Stimulated activated CD8-positive, alpha-beta memory T cell treated with anti-CD3 and anti-CD28 coated beads, Interleukin-2, amount 100 ng/mL, for 48 hours (primary cell): ENCODE measurements at places on chromosomes 6 and 20.

- DNase-seq: no peak
Observed at GRCh38 chr6:152089992-152090391, 282.5 kb downstream of the ESR1 start.

DNA sequence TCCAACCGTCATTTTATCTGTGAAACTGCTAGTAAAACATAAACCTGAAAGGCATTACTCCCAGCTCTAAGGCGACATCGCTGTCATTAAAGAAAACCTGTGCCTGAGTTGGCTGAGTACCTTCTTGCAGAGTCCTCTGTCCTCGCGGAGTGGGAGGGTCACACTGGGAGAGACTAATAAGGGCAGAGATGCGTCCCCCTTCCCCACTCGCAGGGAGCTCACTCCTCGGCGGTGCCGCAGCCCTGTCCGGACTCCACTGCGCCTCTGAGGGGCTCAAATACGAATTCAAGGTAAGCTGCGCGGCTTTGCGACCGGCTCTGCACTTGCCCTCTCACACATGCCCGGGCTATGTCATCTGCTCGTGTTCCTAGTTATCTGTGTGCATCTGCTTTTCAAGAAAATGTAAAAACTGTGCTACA, at the start of gene COL19A1:
Gene COL19A1 (plus strand): TSS at position 206 of the 419 bp plus-strand sequence. CDS start 13,012 bp downstream, outside the sequence.
- DNase-seq: peak; percentile 4

- DNase-seq: no peak
Observed at GRCh38 chr20:3245156-3245555, 6.2 kb upstream of the SLC4A11 start.

DNA sequence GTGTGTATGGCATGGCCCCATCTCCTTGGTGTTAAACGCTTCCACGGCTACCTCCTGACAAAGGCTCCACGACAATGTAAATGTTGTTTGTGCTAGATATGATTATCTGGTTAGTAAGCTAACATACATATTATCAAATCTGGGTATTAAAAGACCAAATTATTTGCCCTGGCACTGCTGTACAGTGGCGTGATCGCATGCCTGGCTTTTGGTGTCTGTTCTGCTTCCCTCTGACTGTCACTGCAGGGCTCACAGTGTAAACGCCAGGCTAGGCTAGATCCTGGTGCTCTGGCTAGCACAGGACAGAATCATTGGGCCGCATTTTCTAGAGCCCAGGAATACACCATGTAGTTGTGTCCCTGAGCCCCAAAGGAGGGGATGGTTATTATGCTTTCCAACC, 38.7 kb downstream of the CD164 start:
- no peak for DNase-seq

DNA sequence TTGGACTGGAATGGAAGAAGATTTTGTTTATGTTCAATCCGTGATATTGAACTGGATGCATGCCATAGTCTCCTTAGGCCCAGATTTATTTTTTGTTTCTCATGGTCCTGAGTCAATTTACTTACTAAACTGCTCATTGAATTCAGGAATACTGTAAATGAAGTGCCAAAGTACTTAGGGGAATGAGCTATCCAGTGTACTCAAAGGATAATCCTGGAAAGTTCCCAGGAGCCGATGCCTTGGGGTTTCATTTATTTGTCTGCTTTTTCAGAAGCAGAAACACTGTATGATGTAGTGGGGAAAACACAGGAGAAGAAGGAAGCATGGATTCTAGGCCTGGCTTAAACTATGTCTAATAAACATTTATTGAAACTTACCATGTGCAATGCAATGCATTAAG, 56.1 kb upstream of the THEMIS start:
- DNase-seq: no peak

GRCh38 chr6:42025845-42026243, 24.5 kb upstream of the TAF8 start:
- DNase-seq: no peak

GRCh38 chr20:57966620-57967019, 256.8 kb upstream of the PMEPA1 start:
- DNase-seq: no peak

DNA sequence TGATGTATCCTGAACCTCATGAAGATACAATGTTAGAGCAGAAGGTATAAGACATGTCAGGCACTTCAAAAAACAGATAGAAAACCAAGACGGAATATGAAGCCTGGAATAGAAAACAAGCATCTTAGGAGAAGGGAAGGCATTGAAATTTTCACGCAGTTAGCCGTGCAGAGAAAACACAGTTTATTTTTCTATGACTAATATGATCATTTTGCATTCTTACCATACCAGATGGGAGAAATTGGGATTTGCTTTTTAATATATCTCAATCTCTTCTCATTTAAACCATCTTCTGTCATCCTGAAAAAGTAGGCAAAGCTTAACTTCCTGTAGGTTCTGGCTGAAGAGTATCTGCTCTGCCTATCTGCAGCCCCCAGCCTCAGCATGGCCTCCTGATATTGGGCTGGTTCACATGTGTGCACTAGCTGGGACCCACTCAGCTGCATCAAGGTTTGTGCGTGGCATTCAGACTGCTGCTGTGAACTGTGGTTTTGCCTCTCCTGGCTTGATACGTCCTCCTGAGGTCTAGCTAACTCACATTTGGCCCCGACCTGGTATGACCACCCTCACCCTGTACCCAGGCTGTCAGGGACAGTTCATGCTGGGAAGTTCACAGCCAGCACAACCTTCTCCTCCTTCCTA, 392.5 kb upstream of the SASH1 start:
- no peak for DNase-seq

DNA sequence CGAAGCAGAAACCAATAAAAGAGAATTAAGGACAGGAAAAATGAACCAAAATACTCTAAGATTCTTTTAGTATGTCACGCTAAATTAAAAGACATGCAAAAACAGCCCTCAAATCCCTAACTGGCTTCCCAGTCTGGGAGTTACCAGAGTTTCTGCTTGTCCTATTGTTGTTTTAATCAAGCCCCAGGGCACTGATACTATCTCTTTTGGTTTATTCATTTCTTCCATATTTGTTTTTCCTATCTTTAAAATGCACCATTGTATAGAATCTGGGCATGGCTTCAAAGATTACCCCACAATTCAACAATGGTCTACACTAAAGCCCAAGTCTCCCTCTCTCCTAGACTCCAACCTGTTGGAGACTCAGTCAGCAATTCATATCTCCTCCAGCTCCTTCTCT, 169.1 kb downstream of the MYLK4 start:
- DNase-seq: no peak

- no peak for DNase-seq
Observed at GRCh38 chr6:17885889-17886576, 101.4 kb downstream of the KIF13A start.

GRCh38 chr6:135328136-135328535, 147.0 kb downstream of the MYB start:
- DNase-seq: no peak

DNA sequence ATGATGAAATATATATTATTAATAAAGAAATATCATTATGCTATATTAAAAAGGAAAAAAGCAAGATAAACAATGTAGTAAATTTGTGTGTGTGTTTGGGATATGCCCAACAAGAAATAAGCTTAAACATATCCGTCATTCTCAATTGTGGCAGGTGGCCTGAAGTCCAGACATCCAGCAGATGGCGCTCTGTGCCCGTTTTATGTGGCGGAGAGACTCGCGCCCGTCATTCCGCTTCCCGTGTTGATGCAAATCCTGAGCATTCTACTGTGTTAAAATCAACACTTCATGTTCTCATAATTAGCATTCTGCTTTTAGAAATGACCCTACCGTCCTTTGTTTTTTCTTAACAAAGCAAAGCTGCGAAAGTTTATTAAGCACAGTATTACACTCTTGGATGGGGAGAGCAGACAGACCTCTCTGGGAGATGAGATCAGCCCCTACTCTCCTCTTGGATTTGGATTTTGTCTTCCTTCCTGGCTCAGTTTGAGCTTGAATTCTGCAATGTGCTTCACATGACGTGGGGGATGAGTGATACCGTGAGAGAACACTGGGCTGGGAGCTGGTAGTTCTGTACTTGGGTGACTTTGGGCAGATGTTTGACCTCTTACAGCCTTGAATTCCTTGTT, 125.8 kb downstream of the MCHR2 start:
- DNase-seq: peak; percentile 54

DNA sequence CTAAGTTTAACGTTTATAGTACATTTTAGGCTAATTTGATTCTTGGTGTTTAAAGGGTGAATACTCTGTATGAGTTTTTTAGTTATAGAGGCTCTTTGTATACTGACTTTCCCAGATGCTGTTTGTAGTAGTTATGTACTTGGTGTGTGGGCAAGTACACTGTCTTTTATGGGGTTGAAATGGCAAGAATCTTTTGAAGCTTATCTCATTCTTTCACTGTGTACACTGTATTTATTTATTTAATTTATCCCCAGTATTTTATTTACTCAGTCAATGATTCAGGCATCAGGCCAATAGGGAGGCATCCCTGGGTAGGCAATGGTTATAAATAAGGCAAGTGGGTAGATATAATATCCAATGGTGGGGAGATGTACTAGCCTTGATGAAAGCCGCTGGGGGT, 277.0 kb upstream of the PTCHD4 start:
- no peak for DNase-seq

- no peak for DNase-seq
Observed at GRCh38 chr6:127146932-127147331, 28.5 kb downstream of the RSPO3 start.

DNA sequence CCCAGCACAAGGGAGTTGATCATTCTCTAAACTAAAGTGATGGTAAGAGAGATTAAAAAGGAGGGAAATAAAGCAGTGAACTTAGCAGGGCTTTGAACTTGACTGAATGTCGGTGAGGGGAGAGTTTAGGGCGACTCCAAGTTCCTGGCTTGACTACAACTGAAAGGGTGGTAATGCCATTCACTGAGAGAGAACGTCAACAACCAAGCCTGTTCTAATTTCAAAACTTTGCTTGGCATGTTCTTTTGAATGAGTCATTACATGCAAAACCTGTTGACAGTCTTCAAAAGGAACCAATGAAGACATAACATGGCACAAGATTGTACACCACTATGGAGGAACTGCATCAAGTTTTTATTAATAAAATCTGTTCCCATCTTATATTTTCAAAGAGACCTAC, 10.3 kb upstream of the MYB start:
- no peak for DNase-seq

- no peak for DNase-seq
Observed at GRCh38 chr6:122008101-122008999, 391.1 kb upstream of the HSF2 start.

DNA sequence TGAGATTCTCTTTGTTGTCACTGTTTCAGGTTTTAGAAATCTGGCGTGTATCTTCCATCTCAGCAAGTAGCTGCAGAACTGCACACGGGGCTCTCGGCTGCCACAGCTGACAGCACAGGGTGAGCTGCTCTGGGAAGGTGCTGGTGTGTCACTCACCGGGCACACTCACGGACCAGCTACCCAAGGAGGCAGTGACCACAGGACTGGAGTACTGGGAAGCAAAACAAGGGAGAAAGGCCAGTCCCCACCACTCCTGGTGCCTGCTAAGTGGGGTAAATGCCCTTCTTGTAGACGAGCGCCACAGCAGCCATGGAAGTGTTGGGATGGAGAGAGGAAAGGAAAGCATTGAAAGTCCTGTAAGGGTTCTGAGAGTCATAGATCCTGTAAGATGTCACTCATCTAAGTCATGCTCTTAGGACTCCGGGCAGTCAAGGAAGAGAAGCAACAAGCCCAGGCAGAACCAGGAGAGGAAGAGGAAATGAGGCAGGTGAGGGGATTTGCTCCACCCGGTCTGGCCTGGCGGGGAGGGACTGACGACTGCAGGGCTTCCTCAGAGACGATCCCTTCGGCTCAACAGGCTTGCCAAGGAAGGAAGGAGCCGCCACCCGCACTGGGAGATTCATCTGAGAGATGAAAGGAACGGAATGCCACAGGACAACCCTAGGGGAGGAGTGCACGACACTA, 48.1 kb downstream of the PRDM1 start:
- no peak for DNase-seq

DNA sequence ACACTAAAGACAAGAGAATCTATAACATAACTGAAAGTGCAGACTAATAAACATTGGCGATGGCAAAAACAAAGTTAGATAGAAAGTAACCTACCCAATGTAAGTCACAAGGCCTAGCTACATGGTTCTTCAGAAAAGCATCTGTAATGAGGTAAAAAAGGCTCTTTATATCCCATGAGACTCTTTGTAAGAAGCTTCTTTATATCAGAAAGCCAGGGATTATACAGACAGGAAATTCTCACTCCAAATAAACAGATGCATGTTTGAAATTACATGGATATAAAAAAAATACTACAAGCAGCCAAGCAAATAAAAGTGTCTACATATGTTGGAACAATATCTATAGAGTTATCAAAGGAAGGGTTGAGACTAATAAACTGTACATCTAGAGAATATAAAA, 284.9 kb upstream of the NRSN1 start:
- DNase-seq: no peak

- DNase-seq: no peak
Observed at GRCh38 chr6:108594640-108595039, 33.9 kb downstream of the FOXO3 start.

GRCh38 chr6:150091476-150091875, 22.6 kb upstream of the ULBP3 start:
- DNase-seq: no peak

- no peak for DNase-seq
Observed at GRCh38 chr6:31530659-31531058, 1.9 kb downstream of the MCCD1 start.

GRCh38 chr6:11701573-11701972, 77.0 kb downstream of the ADTRP start:
- no peak for DNase-seq

DNA sequence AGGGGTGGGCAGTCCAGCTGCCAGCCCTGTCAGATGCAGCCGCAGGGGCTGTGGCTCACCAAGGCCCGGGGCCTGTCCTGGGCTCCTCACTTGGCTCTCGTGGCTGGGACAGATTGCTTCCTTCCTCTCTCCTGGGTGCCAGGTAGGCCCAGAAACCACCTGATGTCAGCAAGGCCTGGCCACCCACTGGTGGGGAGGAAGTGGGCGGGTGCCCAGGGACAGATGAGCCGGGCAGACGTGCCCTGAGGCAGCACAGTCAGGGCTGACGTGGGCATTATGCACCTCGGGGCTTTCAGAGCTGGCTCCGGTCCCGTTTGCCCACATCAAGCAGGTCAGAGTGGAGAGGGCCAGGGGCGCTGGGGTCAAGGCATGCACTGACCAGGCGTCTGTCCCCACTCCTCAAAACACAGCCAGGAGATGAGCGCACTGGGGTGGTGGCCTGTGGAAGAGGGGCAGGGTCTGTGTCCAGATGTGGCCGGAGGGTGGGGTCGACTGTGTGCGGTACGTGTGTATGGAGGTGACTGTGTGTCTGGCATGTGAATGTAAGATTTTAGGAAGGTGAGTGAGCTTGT, 133.2 kb upstream of the PTPN1 start:
- DNase-seq: no peak
